ENCODE measurements at places on chromosomes 1 and 21.

DNA sequence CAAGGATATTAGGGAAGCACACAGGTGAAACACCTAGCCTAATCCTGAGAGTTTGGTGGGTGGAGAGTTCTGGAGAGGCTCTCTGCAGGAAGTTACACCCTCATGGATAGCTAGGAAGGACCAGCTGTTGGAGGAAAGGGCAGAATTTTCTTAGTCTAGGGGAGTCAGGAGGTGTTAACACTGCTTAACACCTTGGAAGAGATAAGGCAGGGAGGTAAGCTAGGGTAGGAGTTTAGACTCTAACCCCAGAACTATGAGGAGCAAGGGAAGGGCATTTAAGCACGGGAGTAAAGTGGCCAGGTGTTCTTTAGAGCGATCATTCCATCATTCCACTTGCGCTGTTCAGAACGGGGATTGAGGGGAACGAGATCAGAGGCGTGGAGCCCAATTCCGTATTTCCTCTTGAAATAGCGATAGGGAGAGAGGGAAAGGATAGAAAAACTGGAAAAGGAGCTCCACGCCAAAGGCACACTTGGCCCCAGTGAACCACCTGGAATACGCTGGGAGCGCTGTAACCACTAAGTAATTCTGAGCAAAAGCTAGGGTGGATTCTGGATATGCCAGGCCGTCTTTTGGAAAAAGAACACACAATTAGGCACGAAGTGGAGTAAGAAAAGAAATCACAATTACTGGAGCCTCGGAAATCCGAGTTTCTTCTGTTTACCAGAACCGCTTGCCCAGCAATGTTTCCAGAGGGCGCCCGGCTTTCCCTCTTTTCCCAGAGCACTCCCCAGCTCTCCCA, 1.5 kb upstream of the GPR137B start:
- no peak for DNase-seq

DNA sequence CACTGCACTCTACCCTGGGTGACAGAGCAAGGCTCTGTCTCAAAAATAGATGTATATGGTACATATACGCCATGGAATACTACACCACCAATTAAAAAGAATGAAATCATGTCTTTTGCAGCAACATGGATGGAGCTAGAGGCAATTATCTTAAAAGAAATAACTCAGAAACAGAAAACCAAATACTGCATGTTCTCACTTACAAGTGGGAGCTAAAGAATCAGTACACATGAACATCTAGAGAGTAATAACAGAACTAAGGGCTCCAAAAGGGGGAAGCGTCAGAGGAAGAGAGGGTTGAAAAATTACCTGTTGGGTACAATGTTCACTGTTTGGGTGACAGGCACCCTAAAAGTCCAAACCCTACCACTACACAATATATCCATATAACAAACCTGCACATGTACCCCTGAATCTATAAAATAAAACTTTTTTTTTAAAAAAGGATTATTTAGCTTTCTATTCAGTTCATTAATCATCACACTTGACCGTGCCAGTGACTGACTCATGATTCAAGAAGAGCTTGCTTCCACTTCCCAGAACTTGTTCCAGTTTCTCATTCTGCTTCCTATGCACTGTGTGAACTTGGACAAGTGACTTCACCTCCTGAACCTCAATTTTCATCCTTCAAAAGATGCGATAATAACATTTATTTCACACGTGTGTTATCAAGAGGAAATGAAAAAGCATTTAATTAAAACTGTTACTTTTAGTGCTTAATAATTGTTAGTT, 109.6 kb downstream of the PLPP3 start:
- DNase-seq = no peak

- no peak for DNase-seq
Measured at GRCh38 chr1:70024272-70024671, 181.1 kb downstream of the LRRC40 start.

GRCh38 chr1:198925567-198925966, 286.7 kb downstream of the PTPRC start:
- DNase-seq = no peak

- DNase-seq = no peak
Measured at GRCh38 chr1:184558691-184559090, 171.9 kb downstream of the C1orf21 start.

DNA sequence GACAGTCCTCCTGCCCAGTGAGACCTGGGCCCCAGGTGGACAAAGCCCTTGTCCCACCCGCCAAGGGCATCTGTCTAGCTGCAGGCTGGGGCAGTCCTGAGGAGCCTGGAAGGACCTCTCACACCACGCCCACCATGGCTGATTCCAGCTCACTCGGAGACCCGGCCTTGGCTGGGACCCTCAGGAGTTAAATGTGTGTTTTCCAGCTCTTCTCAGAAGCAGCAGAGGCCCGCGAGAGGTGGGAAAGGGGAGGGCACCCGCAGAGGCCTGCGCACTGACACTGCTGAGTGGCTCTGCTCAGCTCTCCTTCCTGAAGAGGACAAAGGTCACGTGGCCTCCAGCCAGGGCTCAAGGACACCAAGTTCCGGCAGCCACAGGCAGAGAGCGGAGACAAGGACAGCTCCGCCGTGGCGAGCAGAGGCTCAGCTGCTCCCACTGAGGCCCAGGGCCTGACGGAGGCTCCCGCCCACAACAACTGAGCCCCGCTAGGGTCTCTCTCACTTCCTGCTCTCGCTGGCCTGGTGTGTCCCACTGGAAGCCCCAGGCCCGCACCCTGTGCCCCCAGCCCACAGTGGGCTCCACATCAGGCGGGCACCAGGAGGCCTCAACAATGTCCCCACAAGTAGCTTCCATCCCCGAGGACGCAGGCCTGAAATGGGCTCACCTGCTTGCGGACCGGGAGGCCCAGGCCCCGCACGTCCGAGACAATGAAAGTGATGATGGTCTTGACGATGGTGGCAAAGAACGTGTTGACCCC, 16.9 kb downstream of the SLC19A1 start:
- DNase-seq = no peak

DNA sequence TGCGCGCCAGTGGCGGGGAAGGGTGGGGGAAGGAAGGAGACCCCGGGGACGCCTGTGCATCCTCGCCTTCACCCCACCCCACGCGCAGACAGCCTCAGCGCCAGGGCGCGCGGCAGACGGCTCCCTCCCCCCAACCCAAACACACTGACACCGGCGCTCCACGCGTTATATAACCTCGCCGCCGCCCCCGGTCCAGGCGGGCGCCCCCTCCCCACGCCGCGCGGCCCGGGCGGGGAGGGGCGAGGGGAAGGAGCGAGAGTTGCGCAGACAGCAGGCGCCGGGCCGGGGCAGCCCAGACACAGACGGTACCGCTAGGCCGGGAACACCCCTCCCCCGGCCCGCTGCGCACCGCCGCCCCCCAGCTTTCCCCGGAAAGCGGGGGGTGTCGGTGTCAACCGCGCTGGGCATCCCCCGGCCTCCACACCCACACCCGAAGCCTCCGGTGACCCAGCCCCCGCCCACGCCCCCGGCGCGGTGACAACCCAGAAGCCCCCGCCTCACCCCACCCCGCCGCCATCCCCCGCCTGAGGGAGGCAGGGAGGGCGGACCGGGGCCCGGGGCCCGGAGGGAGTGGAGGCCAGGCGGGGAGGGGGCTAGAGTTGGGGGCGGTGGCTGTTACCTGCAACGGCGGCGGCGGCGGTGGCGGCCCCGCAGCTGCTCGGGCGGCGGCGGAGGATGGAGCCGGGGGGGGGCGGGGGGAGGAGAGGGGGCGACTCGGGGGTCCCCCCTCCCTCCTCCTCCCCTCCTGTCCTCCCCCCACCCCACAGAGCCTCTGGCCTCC, 432 bp downstream of the AKT3 start:
- DNase-seq = peak; percentile 23

DNA sequence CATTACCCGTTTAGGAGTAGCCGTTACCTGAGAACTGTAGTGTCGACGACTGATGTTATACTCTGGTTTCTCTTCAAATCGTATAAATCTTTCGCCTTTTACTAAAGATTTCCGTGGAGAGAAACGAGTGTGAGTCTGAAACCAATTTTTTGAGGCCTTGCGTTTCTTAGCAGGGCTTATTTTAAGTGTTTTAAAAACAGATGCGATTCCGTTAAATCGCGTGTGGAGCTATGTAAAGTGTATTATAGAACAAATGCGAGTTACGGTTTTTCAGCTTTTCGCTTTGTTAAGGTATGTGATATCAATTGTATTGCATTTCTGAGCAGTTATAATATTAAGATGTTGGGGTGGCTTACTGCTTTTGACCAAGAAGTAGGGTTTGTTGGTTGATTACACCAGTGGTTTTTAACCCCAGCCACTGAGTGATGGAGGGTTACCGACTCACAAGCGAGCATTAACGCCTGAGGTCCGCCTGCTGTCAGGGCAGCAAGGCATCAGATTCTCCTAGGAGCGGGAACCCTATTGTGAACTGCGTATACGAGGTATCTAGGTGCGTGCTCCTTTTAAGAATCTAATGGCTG, 18.0 kb downstream of the KIAA2013 start:
- peak; percentile 94 for DNase-seq

GRCh38 chr1:10054465-10054864, 21.7 kb downstream of the UBE4B start:
- DNase-seq = no peak

DNA sequence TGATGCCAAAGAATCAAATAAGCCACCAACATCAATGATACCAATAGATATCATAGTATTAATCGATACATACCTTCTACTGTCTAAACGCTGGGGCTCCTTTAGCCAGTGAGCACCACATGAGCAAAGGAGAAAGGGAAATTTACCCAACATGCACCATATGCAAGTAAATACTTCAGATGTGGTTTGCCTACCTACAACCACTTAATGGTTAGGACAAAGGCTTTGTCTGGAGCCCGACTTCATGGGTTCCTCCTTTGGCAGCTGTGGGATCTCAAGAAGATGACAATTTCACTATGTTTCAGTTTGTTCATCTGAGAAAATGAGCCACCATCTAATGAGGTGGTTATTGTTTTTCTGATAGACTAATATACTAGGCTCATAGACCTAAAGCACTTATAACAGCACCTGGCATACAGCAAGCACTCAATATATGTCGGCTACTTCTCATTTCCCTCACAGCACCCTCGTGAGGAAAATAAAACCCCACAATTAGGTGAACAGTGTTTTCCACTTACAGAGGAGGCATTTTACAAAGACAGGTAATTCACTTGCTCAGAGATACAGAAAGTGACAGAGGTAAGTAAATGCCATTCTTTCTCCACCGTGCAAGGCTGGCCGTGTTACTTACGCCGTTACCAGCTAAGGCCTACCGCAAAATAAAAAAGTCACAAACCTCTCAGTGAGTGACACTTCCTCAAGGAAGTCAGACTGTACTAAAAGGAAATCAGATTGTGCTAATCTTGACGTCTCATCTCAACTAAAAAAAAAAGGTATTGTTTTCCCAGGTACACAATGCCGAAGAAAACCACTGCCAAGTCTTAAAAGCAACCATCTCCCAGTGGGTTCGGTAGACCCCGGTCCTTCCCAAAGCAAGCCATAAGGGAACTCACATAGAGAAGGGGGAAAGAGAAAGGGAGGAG, 1.6 kb downstream of the TTC13 start:
- no peak for DNase-seq

- DNase-seq = no peak
Measured at GRCh38 chr1:156117414-156118176, 3.1 kb downstream of the LMNA start.

GRCh38 chr1:205976708-205977401, 26.3 kb downstream of the RAB7B start:
- peak; percentile 54 for DNase-seq

GRCh38 chr1:71787699-71788098, 494.6 kb downstream of the NEGR1 start:
- DNase-seq = no peak

- DNase-seq = no peak
Measured at GRCh38 chr21:45699966-45700365, 56.4 kb downstream of the PCBP3 start.

DNA sequence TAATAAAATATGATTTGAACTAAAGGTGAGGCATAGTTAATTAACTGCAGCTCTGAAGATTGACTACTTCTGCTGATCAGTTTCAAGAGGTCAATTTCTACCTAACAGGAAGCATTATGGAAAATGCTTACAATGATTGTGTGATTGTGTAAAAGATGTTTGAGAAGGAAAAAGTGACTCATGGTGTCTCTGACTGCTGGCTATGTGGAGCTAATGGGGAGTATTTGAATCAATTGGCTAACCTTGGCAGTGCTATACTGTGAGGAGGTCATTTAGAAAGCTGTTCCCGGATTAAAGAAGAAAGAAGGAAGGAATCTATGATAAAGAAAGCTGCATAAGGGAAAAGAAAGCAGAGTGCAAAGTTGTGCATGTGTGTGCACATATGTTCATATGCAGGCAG, 376.5 kb downstream of the ADGRL2 start:
- no peak for DNase-seq

- DNase-seq = no peak
Measured at GRCh38 chr1:43636006-43636641, 13.8 kb upstream of the KDM4A start.

DNA sequence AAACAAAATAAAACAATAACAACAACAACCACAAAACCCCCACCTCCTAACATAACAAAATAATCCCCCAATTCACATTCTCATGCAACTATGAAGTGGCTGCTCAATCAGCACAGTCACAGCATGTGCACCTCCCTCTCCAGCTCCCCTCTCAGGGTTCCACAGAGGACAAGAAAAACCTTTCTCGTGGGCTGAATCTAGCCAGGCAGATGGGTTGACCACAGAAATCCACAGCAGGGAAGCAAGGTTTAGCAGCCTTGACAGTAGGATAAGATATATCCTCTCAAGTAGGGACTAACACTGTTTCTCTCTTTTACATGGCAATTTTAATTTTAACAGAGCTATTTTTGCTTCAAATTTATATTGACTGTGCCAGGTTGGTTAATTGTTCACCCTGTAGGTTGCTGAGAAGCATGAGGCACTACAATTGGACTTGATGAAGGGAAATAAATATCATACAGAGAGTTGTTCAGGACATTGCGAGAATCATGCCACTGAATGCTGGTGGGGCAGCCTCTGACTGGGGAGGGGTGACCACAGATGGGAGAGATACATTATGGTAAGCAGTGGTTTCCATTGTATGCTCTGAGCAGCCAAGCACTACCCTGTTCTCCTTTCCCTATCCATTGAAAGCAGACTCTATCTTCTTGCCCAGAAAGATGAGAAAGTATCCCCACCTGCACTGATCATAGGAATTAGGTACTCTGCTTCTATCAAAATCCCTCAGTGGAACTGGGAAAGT, 535.1 kb downstream of the DPYD start:
- DNase-seq = no peak

DNA sequence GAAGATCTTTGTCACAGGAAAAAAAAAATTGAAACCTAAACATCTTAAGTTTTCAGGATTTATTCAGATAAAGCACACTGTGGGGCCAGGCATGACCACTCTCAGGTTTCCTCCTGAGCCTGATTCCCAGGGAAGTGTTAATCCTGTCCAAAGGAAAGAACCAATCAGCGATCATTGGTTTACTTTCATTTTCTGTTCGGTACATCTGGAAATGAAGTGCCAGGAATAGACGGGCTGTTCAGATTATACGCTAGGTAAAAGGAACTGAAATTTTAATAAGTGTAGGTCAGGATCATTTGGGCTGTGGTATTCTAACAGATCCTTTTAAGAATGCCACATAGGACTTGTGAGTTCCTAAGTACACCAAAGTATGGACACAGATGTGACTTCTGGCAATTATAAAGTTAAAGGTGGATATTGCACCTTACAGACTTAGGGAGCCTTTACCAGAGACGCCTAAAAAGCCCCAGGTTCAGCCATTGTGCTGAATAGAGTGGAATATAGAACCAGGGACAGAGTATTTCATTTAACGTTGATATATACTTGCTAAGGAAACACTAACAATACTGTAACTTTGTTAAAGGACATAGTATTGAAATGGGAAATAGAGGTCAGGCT, 9.3 kb upstream of the CACYBP start:
- DNase-seq = peak; percentile 90

GRCh38 chr1:226438007-226438406, 30.1 kb upstream of the PARP1 start:
- peak; percentile 41 for DNase-seq
